Urinary bladder (tissue), 4 donors: ENCODE measurements at places on chromosomes 6 and 20. TPM values are rescaled to one million over a fixed set of nuclear protein-coding genes. Genes with fewer than 3 reads are reported as not detected.

LCA5 gene
- polyA plus RNA-seq, result 4.7 TPM

RHAG gene
- polyA plus RNA-seq, result 0.24 TPM

PRICKLE4 gene
- polyA plus RNA-seq, result 3.7 TPM

PREX1 gene
- polyA plus RNA-seq, result 12.6 TPM

SIRPD gene
- 0.53 TPM for polyA plus RNA-seq

GABRR1 gene
- 0.11 TPM for polyA plus RNA-seq

DNA sequence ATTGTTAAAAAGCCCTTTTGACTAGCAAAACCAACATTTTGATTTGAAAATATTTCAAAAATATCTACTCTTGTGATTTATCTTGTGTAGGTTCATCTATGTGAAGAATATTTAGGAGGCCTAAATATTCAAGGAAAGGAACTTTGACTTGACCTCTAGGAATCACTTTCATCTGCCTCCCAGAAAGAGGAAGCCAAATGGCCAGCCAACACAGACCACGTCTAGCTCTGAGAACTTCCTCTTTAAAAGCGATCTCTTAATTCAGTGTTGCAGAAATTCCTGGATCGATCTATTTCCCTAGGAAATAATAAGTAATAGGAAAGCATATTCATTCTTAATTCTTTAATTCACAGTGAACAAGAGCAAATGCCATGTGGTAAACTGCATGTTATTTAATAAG, 9.6 kb upstream of the MOXD1 start:
- DNase-seq, result no peak

DNA sequence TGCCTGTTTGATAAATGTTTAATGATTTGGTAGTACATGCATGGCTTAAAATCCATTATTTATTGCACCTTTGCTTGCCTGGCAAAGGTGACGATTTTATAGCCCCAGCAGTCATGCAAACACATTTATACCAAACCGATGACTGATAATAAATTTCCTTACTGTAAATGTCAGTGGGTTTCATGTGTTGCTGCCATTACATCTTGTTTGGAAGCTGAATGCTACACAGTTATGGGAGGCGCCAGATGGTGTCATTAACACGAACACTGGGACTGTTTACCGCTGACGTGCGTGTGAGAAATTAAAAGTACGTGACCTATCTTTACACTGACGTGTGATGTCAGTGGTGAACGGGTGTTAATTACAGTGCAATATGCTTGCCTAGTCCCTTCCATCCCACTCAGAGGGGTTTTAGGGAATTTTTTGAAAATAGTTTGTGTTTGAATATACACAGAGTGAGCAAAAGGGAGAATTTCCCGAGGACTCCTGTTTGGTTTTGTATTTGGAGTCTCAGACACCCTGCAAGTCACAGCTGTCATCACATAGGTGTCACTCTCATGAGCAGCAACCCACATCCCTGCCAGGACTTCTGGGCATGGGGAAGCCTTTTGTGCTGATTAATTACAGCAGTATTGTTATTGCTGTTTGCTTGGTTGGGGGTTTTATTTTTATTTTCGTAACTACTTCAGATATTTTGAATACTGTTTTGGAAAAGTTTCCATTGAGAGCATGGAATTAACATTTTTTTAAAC, 151.8 kb upstream of the INSM1 start:
- DNase-seq, result no peak

GRCh38 chr6:21804941-21805610, 211.5 kb downstream of the SOX4 start:
- DNase-seq, result no peak

DNA sequence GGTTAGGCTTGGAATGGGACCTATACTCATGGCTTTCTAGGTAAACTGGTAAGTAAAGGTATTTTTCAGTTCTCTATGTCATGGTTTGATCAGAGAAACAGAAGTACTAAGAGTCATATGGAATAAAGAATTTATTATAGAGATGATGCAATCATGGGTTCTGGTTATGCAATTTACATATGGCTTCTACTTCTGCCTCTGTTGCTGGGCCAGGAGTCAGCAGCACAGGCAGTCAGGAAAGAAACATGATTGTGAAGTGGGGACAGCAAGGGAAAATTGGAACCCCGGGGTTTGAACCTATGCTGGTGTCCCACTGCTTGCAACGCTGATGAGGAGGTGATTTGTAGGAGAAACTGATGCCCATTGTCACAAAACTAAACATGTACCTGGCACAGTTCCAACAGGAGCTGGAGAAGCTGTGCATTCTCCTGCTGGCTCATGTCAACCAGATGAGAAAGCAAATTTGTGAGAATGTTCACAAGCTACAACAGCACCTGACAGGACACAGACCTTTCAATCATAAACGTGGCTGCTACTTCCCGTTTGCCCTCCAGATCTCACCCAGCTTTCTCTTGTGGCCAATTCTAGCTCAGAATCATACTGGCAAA, 887.1 kb downstream of the TFAP2A start:
- DNase-seq, result no peak

DNA sequence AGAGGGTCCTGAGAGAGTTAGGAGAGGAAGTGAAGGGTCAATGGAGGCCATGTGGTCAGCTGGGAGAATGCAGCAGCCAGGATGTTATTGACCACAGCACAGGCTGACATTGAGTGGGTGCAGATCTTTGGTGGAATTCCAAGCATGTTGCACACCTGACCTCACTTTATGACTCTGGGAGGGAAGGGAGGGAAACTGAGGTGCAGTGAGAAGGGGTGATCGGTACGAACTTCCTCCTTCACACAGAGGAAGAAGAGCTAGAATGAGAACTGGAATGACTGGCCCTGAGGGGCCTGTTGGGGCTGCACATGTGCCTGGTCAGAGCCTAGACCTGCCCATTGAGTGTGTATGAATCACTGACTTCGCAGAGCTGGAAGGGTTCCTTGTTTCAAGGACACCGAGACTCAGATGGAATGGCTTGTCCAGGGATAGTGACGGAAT, 9.8 kb downstream of the FAM83D start:
- DNase-seq, result no peak

GRCh38 chr6:103538381-103538780, 1321.3 kb downstream of the HACE1 start:
- DNase-seq, result no peak

DNA sequence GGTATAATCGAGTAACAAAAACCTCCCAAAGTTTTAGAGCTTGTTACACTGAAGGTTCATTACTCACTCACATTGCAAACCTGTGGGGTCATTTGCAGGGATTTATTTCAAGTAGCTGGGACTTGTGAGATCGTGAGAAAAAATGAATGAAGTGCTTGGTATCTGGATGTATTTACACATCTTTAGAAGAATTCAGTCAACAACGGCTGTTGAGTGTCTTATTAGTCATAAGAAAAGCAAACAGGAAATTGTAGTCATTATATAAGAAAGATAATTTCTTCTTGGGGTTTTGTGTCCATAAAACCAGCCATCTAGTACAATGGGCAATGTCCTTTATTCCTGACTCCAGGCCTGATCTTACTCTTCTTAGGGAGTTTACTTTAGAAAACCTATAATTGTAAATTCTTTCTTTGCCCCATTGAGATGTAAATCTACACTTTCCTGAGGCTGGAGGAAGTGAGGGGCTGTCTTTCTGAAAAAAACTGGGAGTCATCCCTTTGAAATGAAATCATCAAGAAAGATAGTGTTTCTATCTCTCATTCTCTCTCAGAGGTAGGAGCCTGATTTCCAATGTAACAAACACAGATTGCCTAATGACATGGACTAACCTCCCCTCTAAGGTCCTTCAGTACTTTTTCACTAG, 202.5 kb upstream of the ASCC3 start:
- DNase-seq, result no peak

DNA sequence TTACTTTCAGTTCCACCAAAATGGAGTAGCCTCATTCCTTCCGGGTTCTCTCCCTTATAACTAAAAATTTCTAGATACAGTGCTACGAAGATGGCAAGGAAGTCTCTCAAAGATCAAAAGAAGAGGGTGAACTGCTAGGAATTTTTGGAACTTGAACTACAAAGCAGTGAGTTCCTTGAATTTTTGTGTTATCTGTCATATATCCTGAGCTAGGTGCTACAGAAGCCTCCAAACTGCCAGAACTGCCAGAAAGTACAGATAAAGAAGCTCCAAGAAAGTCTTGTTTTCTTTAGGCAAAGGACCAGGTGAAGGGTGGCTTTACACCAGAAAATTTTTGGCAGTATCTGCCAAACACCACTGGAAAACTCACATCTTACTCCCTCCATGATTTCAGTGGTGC, 218.8 kb upstream of the FLRT3 start:
- no peak for DNase-seq

DNA sequence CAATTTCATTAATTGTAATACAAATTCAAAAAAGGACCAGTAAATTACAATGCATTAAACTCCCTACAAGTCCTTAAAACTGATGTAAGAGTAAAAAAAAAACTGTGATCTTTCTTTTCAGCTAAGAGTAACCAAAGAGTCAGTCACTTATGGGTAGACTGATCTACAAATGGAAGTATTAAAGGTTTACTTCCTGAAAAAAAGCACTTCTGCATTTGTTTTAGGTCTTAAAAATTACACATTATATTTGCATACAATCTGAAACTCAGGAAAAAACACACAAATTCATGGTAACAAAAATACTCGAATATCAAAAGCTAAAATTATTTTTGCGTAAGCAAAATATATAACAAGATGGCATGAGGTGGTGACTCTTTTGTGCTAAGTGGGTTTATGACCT, 23.5 kb downstream of the USP49 start:
- DNase-seq, result no peak
